WTC11 (cell line): ENCODE measurements at places on chromosomes 7 and 10. TPM values are rescaled to one million over a fixed set of nuclear protein-coding genes. Genes with fewer than 3 reads are reported as not detected.

- no peak overlapping the region for H3K27ac ChIP-seq
- no peak for DNase-seq
- H3K4me3 ChIP-seq: no peak overlapping the region
- no peaks in the 10 kb centered on the region for H3K36me3 ChIP-seq
These were observed 69.5 kb downstream of the HIBADH start for GRCh38 chr7:27593226-27593625.

- H3K27ac ChIP-seq: no peak overlapping the region
- no peaks in the 10 kb centered on the region for H3K36me3 ChIP-seq
- H3K4me1 ChIP-seq: peaks cover 19% of the 10 kb centered on the region
- no peak for DNase-seq
These were observed 50.4 kb upstream of the WNT16 start for GRCh38 chr7:121278120-121279021.

- DNase-seq: no peak
- H3K36me3 ChIP-seq: no peaks in the 10 kb centered on the region
- H3K27me3 ChIP-seq: no peaks in the 10 kb centered on the region
- no peak overlapping the region for H3K27ac ChIP-seq
- no peak overlapping the region for H3K4me3 ChIP-seq
These were observed 59.8 kb upstream of the ANTXRL start for GRCh38 chr10:46226900-46227558.

- no peaks in the 10 kb centered on the region for H3K36me3 ChIP-seq
- H3K4me1 ChIP-seq: no peaks in the 10 kb centered on the region
- no peak overlapping the region for H3K4me3 ChIP-seq
- no peak for DNase-seq
These were observed 68.1 kb downstream of the HTR5A start for GRCh38 chr7:155138204-155138603.

DNA sequence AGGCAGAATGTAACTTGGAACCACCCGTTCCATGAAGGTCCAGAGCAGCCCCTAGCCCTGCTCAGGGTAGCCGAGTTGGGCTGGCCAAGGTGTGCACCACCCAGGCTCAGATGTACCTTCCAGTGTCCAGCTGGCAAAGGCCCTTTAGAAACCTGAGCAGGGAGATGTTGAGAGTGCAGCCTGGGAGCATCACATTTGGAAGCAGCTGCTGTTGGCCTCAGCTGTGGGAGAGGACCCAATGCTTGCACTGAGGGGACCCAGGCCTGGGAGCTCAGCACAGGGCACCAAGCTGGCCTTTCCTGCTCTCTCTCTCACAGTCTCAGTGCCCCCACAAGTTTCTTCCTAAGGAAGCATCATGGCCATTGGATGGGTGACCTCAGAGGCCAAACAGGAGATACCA lies 33.5 kb downstream of the ANXA8 start:
- peaks cover 4% of the 10 kb centered on the region; the same call in 1 of the 2 replicates for H3K4me1 ChIP-seq
- no peak overlapping the region for H3K27ac ChIP-seq
- no peak for DNase-seq
- no peaks in the 10 kb centered on the region for H3K27me3 ChIP-seq
- H3K36me3 ChIP-seq: peaks cover 5% of the 10 kb centered on the region; the same call in 1 of the 2 replicates

The FAM237B gene
- total RNA-seq: not detected in 3 replicates

DNA sequence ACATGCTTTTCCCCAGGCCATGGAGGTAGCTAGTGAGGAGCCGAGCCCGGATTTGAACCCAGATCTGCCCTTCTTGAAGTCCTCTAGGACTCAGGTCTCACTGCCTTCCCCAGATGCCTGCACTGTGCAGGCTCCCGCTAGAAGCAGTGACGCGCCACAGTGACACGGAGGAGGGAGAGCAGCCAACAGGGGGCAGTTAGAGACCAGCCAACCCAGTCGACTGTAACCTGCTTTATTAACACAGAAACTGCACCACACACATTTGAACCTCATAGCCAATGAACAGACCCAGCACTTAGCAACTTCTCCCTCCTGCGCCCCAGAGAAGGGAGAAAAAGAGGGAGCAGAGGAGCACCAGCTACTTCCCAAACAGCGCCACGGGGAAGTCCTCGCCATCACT lies 27.4 kb downstream of the PILRA start:
- H3K27me3 ChIP-seq: peaks cover 28% of the 10 kb centered on the region
- DNase-seq: peak; percentile 56
- H3K36me3 ChIP-seq: no peaks in the 10 kb centered on the region
- peaks cover 13% of the 10 kb centered on the region for H3K4me1 ChIP-seq
- H3K27ac ChIP-seq: no peak overlapping the region

GRCh38 chr10:86376403-86376802 lies 9.8 kb upstream of the GRID1 start:
- no peak overlapping the region for H3K27ac ChIP-seq
- peak overlapping the region; percentile 40; the same call in 1 of the 2 replicates for H3K4me3 ChIP-seq
- no peaks in the 10 kb centered on the region for H3K4me1 ChIP-seq
- DNase-seq: no peak

The DYDC2 gene
- total RNA-seq: 1.9 to 3.3 TPM (median 2.4 TPM) in 3 replicates

GRCh38 chr10:17085011-17085725 lies 44.4 kb downstream of the CUBN start:
- no peak overlapping the region for H3K4me3 ChIP-seq
- DNase-seq: no peak
- no peaks in the 10 kb centered on the region for H3K27me3 ChIP-seq
- H3K4me1 ChIP-seq: peaks cover 7% of the 10 kb centered on the region
- H3K27ac ChIP-seq: no peak overlapping the region

GRCh38 chr7:151440799-151441445 lies 981 bp upstream of the CRYGN start:
- H3K4me1 ChIP-seq: peaks cover 31% of the 10 kb centered on the region
- DNase-seq: no peak
- H3K4me3 ChIP-seq: peak overlapping the region; percentile 77
- no peak overlapping the region for H3K27ac ChIP-seq
- peaks cover 8% of the 10 kb centered on the region for H3K27me3 ChIP-seq
- no peaks in the 10 kb centered on the region for H3K36me3 ChIP-seq

GRCh38 chr10:49207113-49207512 lies 18.9 kb upstream of the TMEM273 start:
- H3K27ac ChIP-seq: no peak overlapping the region
- no peaks in the 10 kb centered on the region; the same call in 1 of the 2 replicates for H3K27me3 ChIP-seq
- H3K36me3 ChIP-seq: peaks cover 4% of the 10 kb centered on the region; the same call in 1 of the 2 replicates
- no peak overlapping the region for H3K4me3 ChIP-seq

GRCh38 chr10:17675638-17676037 lies 31.7 kb downstream of the STAM start:
- no peak for DNase-seq
- no peak overlapping the region for H3K27ac ChIP-seq
- H3K27me3 ChIP-seq: no peaks in the 10 kb centered on the region
- H3K4me3 ChIP-seq: no peak overlapping the region

DNA sequence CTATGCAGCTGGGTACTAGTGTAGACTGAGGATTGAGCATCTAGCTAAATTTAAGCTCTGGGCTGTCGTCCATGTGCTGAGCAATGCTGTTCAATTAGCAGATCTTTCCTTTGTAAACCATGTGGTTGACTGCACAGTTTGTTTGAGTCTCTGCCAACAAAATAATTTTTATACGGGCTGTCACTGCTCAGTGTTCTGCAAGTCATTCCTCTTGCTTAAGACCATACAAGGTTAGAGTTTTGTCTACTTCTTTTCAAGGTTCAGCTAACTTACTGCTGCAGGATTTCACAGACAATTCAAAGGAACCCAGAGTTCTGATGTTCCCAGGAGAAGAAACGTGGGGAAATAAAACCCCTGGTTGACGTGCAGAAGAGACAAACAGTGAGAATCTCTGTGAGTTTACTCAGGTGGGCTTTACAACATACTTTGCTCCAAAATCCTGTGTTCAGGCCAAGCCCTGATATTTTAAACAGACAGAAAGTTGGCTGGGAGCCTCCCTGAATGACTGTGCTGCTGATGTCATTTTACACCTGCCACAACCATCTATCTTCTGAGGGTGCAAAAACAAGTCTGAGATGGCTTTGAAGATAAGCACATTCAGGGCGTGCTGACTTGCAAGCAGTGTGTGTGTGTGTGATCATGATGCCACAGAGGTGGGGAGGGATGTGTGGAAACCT lies 177.1 kb upstream of the SVIL start:
- no peaks in the 10 kb centered on the region for H3K4me1 ChIP-seq
- H3K36me3 ChIP-seq: no peaks in the 10 kb centered on the region
- no peak overlapping the region for H3K4me3 ChIP-seq
- DNase-seq: no peak
- 0 out of 2 replicates have a peak, but pooled peaks cover 2% of the 10 kb centered on the region for H3K27me3 ChIP-seq

DNA sequence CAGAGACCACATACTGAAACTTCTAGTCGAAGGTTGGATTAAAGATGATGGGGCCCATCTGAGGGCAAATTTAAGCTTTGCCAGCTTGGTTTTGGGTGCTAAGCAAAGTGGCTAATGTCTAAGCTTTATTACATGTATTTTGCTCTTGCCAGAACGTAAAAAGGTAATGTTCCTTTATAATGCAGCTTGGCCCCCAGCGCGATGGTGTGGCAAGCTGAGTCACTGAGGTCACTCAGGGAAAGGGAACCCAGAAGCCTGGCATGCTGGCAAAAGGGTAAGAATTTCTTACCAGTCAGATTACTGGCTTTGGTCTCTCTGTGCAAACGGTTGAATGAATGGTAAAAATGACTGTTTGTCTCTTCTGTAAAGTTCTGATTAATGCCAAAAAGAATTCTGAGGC lies 158.3 kb upstream of the KCND2 start:
- H3K4me1 ChIP-seq: no peaks in the 10 kb centered on the region
- peaks cover 66% of the 10 kb centered on the region for H3K36me3 ChIP-seq
- no peaks in the 10 kb centered on the region; the same call in 1 of the 2 replicates for H3K27me3 ChIP-seq
- no peak overlapping the region for H3K27ac ChIP-seq
- no peak for DNase-seq

The TEX36 gene
- total RNA-seq: not detected in 3 replicates

The SSC4D gene
- 18.1 to 27.9 TPM (median 24.4 TPM) in 3 replicates for total RNA-seq

- no peak overlapping the region for H3K4me3 ChIP-seq
- DNase-seq: peak; percentile 96
- peak overlapping the region; percentile 49; the same call in 1 of the 2 replicates for H3K27ac ChIP-seq
These were observed 96.4 kb downstream of the MARCHF5 start for GRCh38 chr10:92387289-92387940.

The PON1 gene
- total RNA-seq: 0.25 to 0.26 TPM in 2 of 3 replicates, not detected in the other

The PLCE1 gene
- total RNA-seq: 0.11 to 0.14 TPM (median 0.11 TPM) in 3 replicates

GRCh38 chr10:49207936-49208487 lies 19.8 kb upstream of the TMEM273 start:
- peaks cover 7% of the 10 kb centered on the region for H3K4me1 ChIP-seq
- no peaks in the 10 kb centered on the region; the same call in none of the 2 replicates for H3K27me3 ChIP-seq
- no peak overlapping the region for H3K27ac ChIP-seq
- no peak for DNase-seq
- no peak overlapping the region for H3K4me3 ChIP-seq

The CDK1 gene
- 92.8 to 98.9 TPM (median 94.8 TPM) in 3 replicates for total RNA-seq

- no peak for DNase-seq
- H3K4me1 ChIP-seq: no peaks in the 10 kb centered on the region
- 0 out of 2 replicates have a peak, but pooled peaks cover 5% of the 10 kb centered on the region for H3K36me3 ChIP-seq
- no peak overlapping the region for H3K27ac ChIP-seq
- H3K27me3 ChIP-seq: peaks cover 13% of the 10 kb centered on the region
These were observed 7.3 kb upstream of the FOXL3 start for GRCh38 chr7:282621-283020.

- peak; percentile 37 for DNase-seq
- peak overlapping the region; percentile 76 for H3K27ac ChIP-seq
- peak overlapping the region; percentile 33 for H3K4me3 ChIP-seq
- H3K36me3 ChIP-seq: no peaks in the 10 kb centered on the region
These were observed 243.7 kb upstream of the SP8 start for GRCh38 chr7:21030237-21030871.

The PLPP4 gene
- 0.15 TPM in 1 of 3 replicates, not detected in the others for total RNA-seq

The MALRD1 gene
- 0.50 to 0.64 TPM (median 0.60 TPM) in 3 replicates for total RNA-seq

DNA sequence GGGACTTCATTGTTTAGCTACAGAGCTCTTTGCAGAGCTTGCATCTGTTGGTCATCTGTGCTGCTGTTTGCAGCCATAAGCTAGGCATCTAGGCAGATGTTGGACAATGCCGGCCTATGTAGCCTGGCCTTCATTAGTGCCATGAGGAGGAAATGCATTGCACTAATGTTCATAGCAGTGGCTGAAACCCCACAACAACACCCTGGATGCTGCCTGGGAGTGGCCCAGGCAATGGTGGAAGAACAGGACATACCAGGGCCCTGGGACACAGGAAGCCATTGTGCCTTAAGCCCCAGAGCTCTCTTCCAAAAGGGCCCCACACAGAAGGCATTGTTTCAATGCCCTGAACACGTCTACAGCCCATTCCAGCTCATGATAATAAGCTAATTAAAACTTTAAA lies 131.5 kb upstream of the LYZL1 start:
- no peak overlapping the region for H3K4me3 ChIP-seq
- no peak for DNase-seq
- peaks cover 4% of the 10 kb centered on the region for H3K36me3 ChIP-seq

DNA sequence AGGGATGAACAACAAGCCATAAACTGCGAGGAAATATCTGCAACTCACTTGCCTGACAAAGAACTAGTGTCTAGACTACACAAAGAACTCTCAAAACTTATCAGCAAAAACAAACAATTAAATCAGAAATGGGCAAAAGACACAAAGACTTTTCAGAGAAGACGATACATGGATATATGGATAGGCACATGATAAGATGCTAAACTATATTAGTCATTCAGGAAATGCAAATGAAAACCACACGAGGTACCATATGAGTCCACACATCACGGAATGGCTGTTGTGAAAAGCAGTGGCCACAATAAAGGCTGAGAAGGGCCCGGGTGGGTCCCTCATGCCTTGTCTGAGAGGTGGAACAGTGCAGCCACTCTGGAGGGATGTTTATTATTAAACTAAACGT lies 267.8 kb downstream of the WDR37 start:
- H3K36me3 ChIP-seq: peaks cover 16% of the 10 kb centered on the region
- DNase-seq: no peak
- H3K27me3 ChIP-seq: peaks cover 7% of the 10 kb centered on the region
- no peak overlapping the region for H3K4me3 ChIP-seq
- peaks cover 16% of the 10 kb centered on the region for H3K4me1 ChIP-seq

The HOXA6 gene
- total RNA-seq: not detected in 3 replicates

DNA sequence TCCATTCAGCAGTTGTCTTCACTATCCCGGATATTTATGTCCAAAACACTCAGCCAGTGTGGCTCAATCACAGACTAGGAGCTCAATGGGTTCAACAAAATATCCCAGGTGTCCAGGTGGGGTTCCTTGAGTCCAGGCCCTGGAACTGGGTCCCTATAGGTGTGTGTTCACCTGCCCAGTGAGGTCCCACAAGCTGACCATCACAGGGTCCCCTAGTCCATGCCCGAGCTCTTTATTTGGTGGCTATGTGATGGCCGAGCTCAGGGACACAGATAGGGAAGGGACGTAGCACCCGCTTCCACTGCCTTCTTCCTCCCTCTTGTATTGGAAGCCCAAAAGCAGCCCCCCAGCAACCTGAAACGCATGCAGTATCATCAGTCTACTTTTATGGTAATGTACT lies 78.9 kb upstream of the DDC start:
- H3K27ac ChIP-seq: no peak overlapping the region
- peaks cover 5% of the 10 kb centered on the region; the same call in 1 of the 2 replicates for H3K4me1 ChIP-seq

GRCh38 chr10:84256510-84257342 lies 11.9 kb downstream of the RGR start:
- H3K27me3 ChIP-seq: peaks cover 17% of the 10 kb centered on the region
- no peaks in the 10 kb centered on the region for H3K36me3 ChIP-seq
- H3K27ac ChIP-seq: no peak overlapping the region
- H3K4me1 ChIP-seq: 0 out of 2 replicates have a peak, but pooled peaks cover 3% of the 10 kb centered on the region
- H3K4me3 ChIP-seq: no peak overlapping the region
- DNase-seq: peak; percentile 84
